ENCODE measurements at places on chromosomes 6 and 20. TPM values are rescaled to one million over a fixed set of nuclear protein-coding genes. Genes with fewer than 3 reads are reported as not detected.

The SHLD1 gene
- 9.4 TPM for total RNA-seq

The CST2 gene
- not detected for total RNA-seq

The CRIP3 gene
- total RNA-seq = 1.3 TPM

The ADGRF4 gene
- total RNA-seq = not detected

The PARD6B gene
- total RNA-seq = 4.0 TPM

The HLA-DQB1 gene
- 15.7 TPM for total RNA-seq

The PLAGL2 gene
- total RNA-seq = 18.9 TPM

The FAM135A gene
- 8.1 TPM for total RNA-seq

The RHAG gene
- total RNA-seq = not detected

The STK4 gene
- 271 TPM for total RNA-seq

DNA sequence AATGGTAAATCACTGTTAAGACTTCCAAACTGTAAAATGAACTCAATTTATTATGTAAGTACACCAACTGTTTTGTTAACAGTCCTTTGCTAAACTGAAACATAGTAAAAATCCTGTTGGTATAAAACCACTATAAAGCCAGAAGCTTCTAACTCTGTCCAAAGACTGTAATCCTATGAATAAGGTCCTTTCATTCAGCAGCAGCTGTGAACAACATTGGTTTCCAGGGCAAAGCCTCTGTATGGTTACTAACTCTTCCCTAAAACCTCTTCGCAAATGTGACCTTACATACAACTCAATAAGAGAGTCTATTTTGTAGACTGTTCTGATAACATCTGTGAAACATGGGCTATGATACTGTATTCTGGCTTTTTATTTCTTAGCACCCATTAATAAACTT, 40.1 kb downstream of the NUP153 start:
- no peak for DNase-seq

- DNase-seq = no peak
Observed at GRCh38 chr6:42300701-42301100, 83.0 kb upstream of the MRPS10 start.

GRCh38 chr6:27230758-27231111, 16.8 kb upstream of the PRSS16 start:
- DNase-seq = no peak

DNA sequence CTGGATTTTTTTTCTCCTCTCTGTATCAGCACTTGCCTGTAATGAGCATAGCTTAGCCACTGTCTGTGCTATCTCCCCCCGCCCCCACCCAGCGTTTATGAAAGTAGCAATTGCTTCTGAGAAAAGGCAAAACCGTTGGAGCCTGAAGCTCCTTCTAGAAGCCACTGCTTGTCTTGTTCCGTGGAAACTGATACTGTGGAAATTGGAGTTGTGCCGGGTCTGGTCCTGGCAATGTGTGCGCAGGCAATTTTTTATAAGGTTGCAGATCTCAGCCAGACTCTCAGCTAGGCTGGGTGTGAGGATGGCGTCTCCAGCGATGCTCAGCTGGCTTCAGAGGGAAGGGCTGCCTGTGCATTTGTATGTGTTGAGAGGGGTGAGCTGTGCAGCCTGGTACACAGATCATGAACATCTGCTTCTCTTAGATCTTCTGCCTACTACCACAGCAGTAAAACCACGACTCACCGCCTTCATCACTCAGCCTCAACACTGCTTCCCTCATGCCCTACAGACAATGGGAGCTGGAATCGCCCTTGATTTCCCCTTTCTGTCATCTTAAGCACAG, 72.4 kb upstream of the GTSF1L start:
- DNase-seq = no peak

DNA sequence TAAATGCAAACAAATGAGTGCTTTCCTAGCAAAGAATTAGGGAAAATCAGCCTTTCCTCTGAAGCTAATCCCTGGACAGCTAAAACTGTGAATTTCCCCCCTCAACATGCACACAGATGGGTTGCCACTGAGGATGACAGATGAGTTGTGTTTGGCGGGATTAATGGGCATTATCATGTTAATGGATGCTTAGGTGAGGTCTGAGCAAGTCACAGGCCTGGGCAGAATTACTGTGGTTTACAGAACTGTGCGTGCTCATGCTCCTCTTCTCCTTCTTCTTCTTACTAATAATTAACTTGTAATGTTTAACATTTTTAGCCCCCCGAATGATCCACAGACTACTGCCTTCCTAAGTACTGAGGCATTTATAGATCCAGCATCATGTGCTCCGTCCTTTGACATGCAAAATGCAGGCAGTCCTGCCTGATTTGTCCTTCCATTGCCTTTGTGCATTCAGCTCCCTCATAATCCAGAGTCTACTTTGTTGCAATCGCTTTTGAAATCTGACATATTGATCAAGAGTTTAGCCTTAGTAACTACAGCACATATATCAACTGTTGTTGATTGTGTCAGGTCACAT, 753.4 kb upstream of the MMS22L start:
- no peak for DNase-seq

DNA sequence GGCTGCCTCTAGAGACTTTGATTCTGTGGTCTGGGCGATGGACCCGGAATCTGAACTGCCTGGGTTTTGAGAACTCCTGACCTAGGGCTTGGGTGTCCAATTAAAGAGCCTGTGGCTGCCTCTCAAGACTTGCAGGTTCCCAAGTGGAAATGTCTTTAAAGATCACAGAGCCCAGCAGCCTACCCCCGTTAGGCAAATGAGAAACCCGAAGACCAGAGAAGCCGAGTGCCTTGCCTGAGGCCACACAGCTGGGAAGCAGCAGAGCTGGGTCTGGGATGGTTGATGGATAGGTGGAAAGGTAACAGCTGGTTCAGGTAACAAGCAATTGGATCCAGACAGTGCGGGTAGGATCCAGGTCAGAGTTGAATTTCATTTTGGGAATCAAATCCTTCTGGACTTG, 25.8 kb downstream of the KCNB1 start:
- no peak for DNase-seq

DNA sequence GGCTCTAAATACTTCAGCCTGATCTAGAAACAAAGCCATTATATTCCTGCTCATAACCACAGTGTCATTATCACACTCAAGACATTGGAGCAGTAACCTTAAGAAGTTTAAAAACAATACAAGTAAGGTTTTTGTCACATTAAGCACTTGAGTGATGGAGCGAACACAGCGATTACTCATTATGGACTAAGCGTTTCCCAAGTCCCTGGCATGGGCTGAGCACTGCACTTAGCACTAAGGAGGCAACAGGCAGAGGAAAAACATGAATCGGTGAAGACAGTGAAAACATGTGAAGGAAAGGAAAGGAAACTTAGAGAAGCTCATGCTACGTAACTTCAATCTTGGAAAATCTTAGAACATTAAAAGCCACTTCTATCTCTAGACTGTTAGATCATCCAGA, 108.7 kb downstream of the SLC24A3 start:
- DNase-seq = no peak

GRCh38 chr6:158485431-158485830, 74.5 kb upstream of the TMEM181 start:
- DNase-seq = no peak

- no peak for DNase-seq
Observed at GRCh38 chr20:6583134-6583738, 184.2 kb upstream of the BMP2 start.

- no peak for DNase-seq
Observed at GRCh38 chr6:38349795-38350194, 289.9 kb downstream of the BTBD9 start.

GRCh38 chr6:139291813-139292619, at the start of gene TXLNB:
TSS of gene TXLNB (minus strand) at chr6:139291998. CDS start at chr6:139288899, 3,099 bp downstream.
- peak; percentile 51 for DNase-seq

DNA sequence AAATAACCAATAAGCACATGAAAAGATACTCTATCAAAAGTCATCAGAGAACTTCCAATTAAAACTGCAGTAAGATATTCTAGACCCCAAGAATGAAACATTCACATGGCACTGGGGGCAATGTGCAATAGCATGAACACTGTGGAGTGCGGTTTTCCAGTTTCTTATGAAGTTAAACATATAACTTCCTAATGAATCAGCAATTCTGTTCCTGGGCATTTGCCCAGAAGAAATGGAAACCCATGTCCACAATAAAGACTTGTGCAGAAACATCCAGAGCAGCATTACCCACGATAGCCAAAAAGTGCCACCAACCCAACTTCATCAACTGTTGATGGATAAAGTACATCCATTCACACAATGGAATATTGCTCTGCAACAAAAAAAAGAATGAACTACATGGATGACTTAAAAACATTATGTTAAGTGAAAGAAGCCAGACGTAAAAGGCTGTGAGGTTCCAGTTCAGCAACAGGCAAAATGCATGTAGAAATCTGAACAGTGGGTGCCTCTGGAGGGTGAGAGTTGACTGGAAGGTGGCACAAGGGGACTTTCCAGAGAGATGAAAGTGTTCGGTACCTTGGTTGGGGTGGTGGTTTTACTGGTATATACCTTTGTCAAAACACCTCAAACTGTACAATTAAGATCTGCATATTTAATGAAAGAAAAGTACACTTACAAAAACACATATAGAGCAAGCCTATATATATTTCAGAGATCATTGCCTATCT, 207.2 kb upstream of the ECI2 start:
- DNase-seq = no peak

GRCh38 chr6:44512868-44513741, 125.6 kb downstream of the CDC5L start:
- DNase-seq = no peak

DNA sequence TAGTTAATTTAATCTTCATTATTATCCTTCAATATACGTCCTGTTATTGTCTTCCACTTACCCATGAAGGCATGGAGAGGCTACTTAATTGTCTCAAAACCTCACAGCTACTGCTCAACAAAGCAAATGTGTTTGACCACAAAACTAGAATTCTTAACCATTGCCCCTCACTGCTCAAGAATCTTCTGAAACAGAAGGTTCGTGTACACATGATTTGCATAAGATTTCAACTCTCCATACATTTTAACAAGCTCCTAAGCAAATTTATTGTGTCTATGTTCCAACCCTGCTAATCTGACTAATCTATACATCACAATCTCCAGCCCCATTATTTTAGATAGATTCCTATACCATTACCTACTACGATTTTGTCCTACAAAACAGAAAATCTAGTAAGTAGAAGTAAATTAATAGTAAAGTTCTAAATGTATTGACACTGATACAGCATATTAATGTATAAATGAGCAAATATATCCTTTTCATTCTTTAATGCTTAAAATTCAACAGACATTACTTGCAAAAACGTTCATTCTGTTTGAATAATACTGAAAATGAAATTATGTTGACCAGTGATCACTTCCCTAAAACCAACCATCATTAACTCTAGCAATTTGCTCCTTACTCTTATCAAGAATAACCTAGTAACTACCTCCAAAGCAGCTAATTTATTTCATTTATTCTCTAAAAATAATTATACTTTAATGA, 89.7 kb upstream of the RNF217 start:
- DNase-seq = no peak

- DNase-seq = no peak
Observed at GRCh38 chr6:20354366-20354765, 47.3 kb upstream of the E2F3 start.
